Adipocyte (in vitro differentiated cells): ENCODE measurements at places on chromosomes 5 and 9.

- no peak for DNase-seq
Observed at GRCh38 chr5:107296572-107296971, 374.2 kb downstream of the EFNA5 start.

GRCh38 chr5:76081811-76082771 is 1.1 kb upstream of the SV2C start:
- no peak for DNase-seq

GRCh38 chr9:133843250-133843649 is 105.1 kb upstream of the SARDH start:
- DNase-seq: no peak

- no peak for DNase-seq
Observed at GRCh38 chr5:79959407-79959806, 31.7 kb downstream of the MTX3 start.

- no peak for DNase-seq
Observed at GRCh38 chr9:108845507-108845906, 10.3 kb downstream of the ACTL7B start.

DNA sequence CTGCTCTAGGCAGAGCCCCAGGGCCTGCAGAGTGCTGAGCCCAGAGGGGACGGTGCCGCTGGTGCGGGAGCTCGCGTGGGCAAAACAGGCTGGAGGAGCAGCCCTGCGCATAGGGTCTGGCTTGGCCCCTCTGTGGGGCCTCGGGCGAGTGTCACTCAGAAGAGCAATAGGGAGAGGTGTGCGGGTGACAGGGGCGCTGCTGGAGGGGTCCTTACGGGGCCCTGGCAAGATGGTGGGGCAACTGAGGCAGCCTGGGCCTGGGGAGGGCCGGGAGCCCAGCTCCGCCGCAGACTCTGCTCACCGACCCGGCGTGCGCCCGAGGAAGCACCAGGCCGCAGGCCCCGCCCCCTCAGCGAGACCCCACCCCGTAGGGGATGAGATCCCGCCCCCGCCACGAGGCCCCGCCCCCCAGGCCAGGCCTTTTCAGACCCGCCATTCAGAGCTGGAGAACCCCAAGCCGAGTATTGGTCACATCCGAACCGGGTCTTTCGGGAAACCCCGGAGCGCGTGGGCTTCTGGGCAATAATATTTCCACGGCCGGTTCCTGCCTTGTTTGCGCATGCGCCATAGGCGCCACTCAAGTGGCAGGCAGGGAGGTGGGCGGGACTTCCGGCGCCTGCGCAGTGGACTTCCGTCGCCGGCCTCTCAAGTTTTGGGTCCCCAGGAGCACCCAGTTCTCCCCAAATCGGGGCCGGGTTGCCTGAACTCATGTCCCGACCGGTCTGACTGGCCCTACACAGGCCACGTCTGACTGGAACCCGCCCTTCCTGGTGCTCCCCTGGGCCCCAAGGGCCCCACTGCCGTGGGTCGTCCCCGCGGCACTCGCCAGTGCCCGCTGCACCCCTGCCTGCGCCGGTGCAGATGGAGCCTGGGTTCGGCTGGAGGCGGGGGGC is 1.3 kb upstream of the RNF208 start:
- peak; percentile 100 for DNase-seq

- peak; percentile 80 for DNase-seq
Observed at GRCh38 chr5:132369474-132370180, at the start of gene SLC22A5. Gene SLC22A5 (plus strand): TSS chr5:132369710. CDS start chr5:132369973, 263 bp downstream.

DNA sequence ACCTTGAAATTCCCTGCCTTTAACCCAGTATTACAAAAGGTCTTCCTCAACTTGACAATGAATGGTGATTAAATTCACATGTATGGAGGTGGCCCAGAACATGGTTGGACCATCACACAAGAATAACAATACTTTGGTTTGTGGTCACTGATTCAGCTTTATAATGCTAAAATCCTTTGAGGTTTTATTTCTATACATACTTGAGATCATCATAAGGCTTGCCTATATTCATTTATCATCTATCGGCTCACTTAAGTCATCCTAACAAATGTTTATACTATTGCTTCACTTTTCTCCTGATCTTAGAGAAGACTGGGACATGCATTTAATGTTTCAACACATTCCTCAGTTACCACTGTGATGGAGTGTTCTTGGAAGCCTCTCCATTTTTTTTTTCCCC is 191.3 kb downstream of the DMAC1 start:
- DNase-seq: no peak

GRCh38 chr9:73059247-73059646 is 92.4 kb upstream of the ANXA1 start:
- DNase-seq: no peak

DNA sequence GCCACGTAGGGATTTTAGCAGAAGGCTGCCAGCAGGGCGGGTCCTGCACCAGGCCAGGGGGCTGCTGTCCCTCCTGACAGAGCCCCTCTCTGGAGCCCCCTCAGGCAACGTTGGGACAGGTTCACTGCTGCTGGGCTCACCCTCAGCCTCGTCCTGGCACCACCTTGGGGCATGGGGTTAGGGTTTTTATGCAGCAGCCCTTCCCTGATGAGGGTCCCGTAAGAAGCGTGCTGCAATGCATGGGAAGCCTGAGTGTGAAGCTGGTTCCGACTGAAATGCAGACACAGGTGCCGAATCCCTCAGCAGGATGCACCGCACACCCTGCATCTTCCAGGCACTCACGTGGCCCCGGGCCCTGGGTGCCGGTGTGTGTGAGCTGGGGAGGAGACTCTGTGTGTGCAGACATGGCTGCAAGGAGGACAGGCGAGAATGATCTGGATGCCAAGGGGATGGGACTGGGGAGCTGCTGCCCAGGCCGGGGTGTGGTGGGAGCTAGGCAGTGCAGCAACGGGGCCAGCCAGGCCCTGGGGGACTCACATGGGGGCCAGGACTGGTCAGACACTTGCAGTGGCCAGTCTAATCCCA is 27.1 kb downstream of the ZDHHC11B start:
- no peak for DNase-seq

DNA sequence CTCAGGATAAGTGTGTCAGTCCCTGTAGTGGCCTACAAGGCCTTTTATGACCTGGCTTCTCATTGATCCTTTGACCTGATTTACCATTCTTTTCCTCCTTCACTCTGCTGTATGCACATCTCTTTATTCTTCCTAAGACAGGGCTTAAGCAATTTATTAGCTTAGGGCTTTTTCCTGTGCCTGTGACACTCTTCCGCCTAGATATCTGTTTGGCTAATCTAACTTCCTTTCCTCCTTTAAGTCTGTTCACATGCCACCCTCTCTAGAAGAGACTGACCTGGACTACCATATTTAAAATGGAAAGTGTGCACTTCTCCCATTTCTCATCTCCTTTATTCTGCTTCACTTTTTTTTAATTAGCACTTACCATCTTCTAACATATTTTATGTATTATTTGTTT is 29.1 kb downstream of the FOCAD start:
- DNase-seq: no peak

DNA sequence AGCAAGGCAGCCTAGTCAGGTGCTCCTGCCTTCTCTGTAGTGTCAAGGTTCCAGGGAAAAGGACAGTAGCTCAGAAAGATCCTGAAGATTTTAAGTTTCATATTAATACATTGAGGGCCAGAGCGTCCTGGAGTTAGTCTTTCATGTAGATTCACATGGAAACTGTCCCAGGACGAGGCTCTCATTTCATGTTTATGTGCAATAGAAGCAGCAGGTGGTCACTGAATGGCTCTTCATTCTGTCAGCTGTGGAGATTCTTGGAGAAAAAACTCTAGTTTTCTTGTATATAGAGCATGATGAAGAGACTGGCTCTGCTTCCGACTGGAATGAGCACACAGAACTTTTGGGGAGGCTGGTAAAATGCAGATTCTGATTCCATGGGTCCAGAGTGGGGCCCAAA is 54.3 kb downstream of the MEGF10 start:
- DNase-seq: no peak

DNA sequence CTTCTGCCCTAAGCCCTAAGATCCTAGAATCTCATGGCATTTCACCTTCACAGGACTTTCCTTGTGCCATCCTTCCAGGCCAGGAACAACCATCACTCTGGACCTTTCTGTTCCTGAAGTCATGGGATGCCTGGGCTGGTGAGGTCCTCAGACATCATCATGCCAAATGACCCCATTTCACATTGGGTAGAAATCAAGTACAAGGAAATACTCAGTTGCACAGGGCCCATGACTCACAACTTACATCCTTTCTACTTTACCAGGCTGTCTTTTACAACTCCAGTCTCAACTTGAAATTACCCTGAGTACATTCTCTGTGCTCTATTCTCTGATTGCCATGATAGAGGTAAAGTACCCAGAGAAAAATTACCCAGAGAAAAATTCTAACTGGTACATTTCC is 167.1 kb downstream of the PIK3R1 start:
- no peak for DNase-seq

GRCh38 chr9:72554221-72554641 is 32.8 kb downstream of the TMC1 start:
- peak; percentile 97 for DNase-seq

- DNase-seq: no peak
Observed at GRCh38 chr5:66859526-66859925, 263.3 kb downstream of the MAST4 start.

- DNase-seq: no peak
Observed at GRCh38 chr9:89413963-89414638, 83.8 kb downstream of the SEMA4D start.

DNA sequence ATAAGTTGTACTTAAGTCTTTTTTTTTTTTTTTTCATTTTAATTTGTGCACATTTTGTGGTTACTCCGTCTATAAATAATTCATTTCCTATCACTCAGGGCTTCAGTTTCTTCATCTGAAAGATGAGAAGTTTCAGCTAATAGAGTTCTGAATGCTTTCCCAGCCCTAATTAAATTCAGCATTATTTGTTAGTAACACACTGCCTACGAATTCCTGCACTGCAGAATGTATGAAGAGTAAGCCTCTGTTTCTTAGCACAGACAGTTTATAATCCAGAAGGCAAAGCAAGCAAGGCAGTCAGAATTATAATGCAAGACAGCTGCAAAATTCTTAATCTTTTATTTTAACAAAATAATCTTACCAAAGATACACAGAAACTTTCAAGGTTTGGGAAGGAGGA is 138.0 kb upstream of the GHR start:
- no peak for DNase-seq

GRCh38 chr9:110025551-110026170 is 182.3 kb downstream of the C9orf152 start:
- DNase-seq: no peak

DNA sequence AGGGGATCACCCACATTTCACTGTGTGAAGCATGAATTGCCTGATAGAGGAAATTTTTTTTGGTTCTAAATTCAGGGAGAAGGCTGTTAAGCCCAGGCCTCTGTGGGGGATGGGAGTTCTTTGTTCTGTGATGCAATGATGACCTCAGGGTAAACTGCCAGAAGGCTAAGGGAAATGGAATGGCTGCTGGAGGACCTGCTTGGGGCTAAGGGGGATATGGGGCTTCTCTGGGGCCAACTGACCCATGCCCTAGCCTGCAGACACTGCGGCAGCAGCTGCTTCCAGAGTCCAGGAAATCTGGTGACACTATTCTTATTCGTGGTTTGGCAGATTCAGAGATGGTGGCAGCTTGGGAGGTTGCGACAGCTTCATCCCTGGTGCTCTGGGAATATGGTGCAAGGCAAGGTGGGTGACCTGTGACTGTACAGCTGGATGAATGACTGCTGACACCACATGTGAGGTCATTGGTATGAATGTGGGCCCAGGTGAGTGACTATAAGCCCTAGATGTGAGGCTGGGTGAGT is 30.3 kb downstream of the VCP start:
- peak; percentile 38 for DNase-seq

DNA sequence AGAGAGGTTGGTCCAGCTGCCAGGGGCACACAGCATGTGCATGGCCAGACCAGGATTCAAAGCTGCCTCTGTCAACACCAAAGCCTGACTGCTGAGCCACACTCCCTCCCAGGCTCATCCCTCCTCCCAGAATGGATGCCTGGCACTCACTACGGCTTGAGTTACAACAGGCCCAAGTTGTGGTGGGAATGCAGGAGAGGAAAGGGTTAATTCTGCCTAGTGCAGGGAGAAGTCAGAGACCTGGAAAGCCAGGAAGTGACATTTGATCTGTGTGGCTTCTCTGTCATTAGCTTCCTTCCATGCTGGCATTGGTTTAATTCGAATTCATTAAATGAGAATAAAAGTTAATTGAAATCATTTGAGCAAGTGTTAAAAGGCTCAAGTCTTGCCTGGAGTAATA is 150.0 kb downstream of the NSG2 start:
- no peak for DNase-seq

DNA sequence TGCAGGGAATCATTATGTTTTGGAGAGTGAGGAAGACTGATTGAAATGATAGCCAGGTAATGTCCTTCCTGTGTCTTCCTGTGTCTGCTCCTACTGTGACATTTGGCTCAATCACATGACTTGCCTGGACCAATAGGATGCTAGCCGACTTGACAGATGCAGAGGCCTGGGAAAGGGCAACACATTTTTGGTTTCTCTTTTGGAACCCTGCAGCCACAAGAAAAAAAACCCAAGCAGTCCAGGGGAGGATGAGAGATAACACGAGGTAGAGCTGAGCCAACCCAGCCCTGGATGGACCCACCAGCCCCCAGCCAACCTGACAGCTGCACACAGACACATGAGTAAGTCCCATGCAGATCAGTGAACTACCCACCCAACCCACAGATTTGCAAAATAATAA is 256.1 kb upstream of the SMARCA2 start:
- DNase-seq: no peak

DNA sequence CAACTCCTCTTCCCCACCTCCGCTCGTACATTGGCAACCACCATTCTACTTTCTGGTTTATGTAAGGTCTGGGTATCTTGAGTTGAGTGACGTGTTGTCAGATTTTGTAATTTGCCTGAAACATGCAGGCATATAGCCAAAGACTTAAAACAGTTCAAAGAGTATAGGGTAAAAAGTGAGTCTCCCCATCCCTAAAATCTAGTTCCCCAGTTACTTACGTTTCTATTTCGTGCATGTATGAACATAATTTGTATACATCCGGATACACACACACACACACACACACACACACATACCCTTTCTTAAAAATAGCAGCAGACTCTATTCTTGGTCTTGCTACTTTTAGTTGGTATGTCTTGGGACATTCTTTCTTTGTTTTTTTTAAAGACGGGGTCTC is 915 bp downstream of the HSDL2 start:
- DNase-seq: peak; percentile 63

- DNase-seq: no peak
Observed at GRCh38 chr9:35618325-35618727, at the start of gene CD72. Gene CD72 (minus strand): TSS chr9:35618413. CDS start chr9:35618303, 110 bp downstream.

GRCh38 chr5:14040542-14040941 is 96.1 kb upstream of the DNAH5 start:
- no peak for DNase-seq

DNA sequence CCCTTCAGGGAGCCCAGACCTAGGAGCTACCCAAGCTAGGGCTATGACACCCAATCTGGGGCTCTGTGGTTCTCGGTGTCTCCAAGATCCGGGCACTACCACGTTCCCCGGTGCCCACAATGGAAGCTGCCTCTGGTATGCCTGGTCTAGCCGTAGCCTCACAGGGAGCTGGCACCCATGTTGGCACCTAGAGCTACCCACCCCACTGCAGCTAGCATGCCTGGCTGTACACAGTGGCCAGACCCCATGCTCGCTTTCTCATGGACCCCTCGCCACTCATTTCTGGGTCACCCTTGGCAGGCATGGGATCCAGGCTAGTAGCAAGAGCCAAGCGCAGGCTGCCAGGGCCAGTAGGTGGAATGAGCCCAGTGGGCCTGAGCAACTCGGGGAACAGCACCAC is 109.0 kb downstream of the CYLC2 start:
- DNase-seq: no peak

GRCh38 chr5:126452477-126452876 is 29.3 kb downstream of the GRAMD2B start:
- peak; percentile 23 for DNase-seq

GRCh38 chr5:138032028-138032571 is 779 bp downstream of the FAM13B start:
- DNase-seq: peak; percentile 65

- peak; percentile 84 for DNase-seq
Observed at GRCh38 chr9:96217754-96218693, 84.0 kb downstream of the HSD17B3 start.
